ENCODE measurements at places on chromosomes 3 and 15.

DNA sequence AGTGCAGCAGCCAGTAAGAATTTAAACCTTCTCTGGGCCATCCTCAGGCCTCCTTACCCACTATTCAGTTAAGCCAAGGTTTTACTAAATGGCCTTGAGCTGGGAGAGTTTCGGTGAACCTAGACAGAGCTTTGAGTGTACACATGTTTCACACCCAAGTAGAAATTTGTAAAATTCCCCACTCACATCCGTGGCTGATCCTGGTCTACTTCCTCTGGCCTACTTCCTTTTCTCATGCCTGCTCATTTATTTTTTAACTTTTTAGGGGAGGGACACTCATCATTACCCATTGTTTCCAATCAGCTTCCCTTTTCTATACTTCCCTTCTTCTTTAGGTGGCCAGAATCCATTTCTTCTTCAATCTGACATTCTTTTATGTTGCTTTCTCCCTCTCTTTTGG lies 7.6 kb downstream of the CX3CR1 start:
- DNase-seq: no peak

DNA sequence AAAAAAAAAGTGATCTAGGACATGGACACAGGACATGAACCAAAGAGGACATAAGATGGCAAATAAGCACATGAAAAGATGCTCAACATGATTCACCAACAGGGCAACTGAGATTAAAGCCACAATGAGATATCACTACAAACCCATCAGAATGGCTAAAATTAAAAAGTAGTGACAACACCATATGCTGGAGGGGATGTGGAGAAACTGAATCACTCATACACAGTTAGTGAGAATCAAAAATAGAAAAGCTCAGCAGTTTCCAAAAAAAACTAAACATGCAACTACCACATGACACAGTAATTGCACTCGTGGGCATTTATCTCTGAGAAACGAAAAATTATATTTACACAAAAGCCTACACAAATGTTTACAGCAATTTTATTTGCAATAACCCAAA lies 27.9 kb upstream of the ACKR4 start:
- no peak for DNase-seq

DNA sequence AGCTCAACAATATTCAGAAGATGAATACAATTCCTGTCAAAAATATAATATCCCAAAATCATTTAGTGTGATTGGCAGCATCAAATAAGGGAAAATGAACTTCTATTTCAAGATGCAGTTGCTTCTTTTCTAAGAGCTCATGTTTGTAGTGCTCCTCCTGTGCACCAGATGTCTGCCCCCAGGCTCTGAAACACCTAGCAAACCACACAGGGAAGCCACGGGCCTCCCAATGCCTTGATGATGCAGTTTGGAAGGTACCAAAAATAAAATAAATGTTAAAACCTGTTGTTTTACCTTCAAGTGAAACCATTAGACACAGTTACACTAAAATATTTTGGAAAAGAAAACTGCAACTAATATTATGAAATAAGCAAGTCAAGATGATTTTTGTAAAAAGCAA lies 22.2 kb downstream of the CFAP20DC start:
- no peak for DNase-seq

DNA sequence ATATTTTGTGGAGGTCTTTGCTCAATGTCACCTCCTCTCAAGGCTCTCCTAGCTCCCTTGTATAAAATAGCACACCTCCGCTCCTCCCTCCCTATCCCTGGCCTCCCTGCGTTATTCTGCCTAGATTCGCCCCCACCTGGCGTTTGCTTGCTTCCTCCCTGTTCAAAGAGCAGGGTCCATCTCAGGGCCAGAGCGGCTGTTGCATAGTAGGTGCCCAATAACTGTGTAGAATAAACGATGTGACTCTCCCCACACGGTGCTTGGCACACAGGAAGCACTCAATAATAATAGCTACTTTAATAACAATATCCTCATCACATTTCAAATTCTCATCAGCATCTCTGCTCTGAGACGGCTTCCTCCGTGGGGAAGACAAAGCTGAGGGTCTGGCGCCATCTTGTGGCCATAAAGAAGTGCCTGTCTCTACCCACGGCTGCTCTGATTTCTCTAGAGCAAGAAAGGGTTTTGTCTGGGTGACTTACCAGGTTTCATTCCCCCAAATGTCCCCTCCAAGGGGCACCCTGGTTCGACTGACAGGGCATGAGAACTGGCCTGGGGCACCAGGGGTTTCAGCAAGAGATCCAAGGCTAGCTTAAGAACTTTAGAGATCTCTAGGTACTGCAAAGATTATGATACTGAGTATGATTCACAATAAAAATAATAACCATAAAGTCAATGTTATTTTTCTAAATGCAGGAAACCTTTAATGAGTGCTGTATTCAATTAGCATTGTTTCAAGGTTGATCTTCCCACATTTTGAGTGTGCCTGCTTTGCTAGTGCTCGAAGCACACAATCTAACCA lies 16.1 kb downstream of the CD276 start:
- DNase-seq: peak; percentile 52

GRCh38 chr3:63493101-63493500 lies 159.4 kb upstream of the SNTN start:
- no peak for DNase-seq
